ENCODE measurements at places on chromosomes 4 and X.

DNA sequence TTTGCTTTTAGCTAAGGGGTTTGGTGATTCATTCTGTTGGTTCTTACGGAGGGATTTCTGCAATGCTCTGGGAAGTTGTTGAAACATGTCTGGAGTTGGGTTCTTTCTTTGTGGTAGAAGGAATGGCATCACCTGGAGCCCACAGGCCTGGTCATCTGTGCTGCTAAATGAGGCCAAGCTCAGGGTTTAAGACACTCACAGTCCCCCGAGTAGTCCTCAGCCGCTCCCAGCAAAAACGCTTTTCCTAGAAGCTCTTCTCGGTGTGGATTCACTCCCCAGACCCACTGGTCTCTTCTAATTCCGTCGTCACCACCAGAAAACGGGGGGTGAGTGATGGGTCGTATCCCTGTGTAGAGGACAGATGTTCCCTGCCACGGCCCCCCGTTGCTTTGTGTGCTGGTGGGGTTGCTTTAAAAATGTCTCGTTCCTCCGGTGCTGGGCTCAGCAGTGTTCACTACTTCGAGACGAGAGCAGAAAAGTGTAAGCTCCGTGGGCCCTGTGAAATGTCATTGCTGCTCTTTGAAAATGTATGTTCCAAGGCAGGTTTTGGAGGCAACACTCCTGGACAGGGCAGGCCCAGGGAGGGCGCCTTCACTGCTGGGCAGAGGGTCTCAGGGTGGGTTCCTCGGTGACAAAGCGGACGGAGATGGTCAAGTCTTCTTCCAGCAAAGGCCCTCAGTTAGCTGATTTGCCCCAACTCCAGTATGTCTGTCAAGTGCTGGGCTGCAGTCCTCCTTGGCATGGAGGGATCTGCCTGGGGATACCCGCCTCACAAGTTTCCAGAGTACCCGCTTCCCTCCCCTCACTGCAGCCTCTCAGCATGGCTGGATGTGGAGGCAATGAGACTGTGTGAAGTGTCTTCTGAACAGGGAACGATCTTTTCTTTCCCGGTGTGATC is 37.3 kb downstream of the PSAPL1 start:
- DNase-seq: no peak

GRCh38 chr4:52408471-52408870 is 250.6 kb downstream of the USP46 start:
- no peak for DNase-seq

DNA sequence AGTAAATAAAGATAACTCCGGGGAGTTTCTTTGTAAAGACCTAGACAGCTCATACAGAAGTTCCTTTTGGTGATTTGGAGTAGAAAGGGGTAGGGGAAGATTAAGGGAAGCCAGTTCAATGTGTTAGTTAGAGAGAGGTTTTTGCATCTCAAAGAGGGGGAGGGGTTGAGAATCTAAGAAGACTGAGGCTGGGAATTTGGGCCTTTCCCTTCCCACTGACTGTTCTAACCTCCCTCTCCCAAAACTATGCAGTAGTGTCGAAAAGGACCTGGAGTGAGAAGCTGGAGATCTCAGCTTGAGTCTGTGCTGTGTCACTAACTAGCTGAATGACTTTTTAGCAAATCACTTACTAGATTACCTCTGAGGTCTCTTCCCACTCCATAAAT is 55.7 kb upstream of the CCDC160 start:
- no peak for DNase-seq

- no peak for DNase-seq
Observed at GRCh38 chr4:82429728-82430192, 502 bp downstream of the HNRNPDL start.

- no peak for DNase-seq
Observed at GRCh38 chrX:133608406-133608805, 193.1 kb upstream of the GPC4 start.

DNA sequence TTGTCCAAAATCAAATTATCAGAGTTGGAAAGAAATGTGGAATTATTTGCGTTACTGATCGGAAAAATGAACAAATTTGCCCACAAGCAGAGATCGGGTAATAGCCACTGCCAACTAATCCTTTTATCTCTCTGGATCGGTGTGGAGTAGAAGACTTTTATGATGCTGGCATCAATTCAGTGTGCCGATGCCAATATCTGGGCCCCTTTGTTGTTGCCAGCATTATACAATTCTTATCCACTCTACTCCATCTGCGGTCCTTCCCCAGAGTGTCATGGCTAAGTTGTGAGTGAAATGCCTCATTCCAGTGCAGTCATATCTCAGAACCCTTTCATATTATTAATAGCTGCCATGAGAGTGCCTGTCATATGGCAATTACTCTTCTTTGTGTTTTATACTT is 660.2 kb downstream of the ADGRL3 start:
- DNase-seq: no peak

DNA sequence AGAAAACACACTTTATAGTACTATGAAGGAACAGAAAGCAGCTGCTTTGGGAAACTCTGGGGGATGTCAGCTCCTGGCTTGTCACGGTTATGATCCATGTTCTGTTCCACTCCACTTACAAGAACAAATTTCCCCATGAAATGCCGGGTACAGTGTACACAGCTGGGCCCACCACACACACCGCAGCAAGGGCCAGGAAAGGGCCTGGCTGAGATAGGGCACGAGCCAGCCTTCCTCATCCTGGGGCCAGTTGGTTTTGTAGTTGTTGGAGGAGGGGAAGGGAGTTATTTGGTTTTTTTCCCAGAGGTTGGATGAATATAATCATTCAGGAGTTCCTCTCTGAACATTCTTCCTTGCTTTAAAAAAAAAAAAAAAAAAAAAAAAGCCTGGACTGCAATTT is 56.8 kb downstream of the SEPSECS start:
- no peak for DNase-seq

DNA sequence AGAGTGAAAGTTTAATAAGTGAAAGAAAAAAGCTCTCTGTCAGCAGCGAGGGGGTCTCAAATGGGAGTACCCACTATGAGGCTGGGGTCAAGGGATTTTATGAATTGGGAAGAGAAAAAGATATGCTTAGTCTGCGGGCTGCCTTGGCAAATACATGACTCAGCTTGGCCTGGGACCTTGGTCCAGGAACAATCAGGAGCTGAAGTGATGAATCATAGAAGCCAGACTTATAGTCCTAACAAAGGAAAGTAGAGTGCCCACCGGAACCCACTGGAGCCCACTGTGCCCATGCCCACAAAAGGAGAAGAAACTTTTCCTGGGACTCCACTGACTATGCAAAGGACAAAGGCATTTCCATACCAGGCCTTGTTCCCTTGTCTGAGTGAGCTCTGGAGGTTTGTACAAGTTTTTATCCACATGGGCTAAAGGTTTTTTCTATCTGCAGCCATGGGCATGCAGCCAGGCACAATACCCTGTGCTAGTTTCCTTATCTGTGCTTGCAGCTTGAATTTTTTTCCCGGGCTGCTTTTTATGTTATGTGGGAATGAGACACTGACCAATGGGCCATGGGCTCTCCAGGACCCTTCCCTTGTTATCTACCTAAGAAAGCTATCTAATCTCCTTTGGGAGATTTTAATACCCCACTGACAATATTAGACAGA is 201.7 kb downstream of the FAM133A start:
- no peak for DNase-seq

DNA sequence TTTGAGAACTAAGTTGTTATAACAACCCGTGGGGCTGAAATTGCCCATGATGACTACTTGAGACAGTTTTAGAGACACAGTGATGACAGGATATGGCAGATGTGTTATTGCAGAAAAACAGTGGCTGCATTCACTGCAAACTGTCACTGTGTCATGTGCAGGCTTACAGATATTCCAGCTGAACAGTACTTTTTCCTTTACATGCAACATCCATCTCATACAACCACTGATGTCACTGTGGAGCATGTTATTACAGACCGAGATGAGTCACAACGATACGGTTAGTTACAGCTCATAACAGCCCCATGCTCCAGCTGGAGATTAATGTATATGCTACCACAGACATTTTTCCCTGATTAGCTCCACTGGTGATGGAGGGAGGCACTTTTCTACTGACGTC is 207.4 kb downstream of the TMA16 start:
- no peak for DNase-seq

- DNase-seq: no peak
Observed at GRCh38 chr4:138235419-138235952, 6.7 kb downstream of the SLC7A11 start.

GRCh38 chr4:27005501-27005900 is 144.9 kb downstream of the STIM2 start:
- no peak for DNase-seq

DNA sequence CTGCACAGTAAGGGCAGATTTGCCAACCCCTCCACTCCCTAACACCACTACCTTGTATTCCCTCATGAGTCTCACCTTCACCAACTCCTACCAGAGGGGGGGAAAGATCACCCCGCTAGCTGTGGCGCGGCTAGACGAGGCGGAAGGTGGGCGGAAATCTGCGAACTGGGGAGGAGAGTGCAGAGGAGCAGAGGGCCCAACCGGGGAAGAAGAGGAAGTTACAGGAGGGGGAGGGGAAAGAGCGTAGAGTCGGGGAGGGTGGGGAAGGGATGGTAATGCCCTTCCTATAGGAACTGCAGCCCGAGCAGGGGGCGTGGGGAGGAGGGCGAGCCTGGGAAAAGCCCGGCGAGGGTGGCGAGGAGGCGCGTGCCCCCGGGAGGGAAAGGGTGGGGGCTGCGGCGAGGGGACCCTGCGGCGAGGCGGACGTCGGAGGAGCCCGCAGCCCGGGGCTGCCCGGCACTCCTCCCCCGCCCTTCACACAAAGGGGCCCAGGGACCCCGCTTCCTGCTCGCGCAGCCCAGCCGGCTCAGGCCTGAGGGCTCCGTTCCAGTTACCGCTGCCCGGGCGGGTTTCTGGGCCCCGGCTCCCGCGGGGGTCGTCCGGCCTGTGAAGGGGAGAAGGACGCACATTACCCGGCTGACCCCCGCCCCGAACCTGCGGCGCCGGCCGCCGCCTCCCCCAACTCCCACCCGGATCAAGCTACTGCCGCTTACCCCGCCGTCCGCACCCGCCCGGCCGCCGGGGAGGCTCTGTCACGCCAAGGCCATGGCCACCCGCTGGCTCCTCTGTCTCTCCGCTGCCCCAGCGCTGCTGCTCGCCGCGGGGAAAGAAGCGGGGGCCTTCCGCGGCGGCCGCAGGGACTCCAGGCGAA is 1.8 kb downstream of the RAP2C start:
- DNase-seq: peak; percentile 70

GRCh38 chrX:109914114-109914849 is 88.6 kb upstream of the TMEM164 start:
- DNase-seq: no peak

GRCh38 chr4:15855804-15856475 is 77.8 kb downstream of the CD38 start:
- DNase-seq: no peak

GRCh38 chr4:168646001-168646768 is 149.3 kb downstream of the PALLD start:
- no peak for DNase-seq

DNA sequence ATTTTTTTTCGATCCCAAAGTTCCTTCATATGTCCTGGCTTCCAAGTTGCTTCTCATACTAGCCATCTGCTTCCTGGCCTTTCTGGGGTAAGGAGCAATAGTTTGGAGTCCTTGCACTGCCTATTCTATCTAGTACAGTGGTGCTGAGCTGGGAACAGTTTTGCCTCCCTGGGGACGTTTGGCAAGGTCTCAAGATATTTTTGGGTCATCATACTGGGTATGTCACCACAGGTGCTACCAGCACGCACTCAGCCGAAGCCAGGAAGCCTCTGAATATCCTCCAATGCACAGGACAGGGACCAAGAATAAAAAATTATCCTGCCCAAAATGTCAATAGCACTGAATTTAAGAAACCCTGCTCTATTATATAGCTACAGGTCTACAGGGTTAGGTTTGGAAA is 35.4 kb upstream of the TMSB15B start:
- no peak for DNase-seq

GRCh38 chr4:8189551-8190466 is 9.3 kb upstream of the SH3TC1 start:
- no peak for DNase-seq

DNA sequence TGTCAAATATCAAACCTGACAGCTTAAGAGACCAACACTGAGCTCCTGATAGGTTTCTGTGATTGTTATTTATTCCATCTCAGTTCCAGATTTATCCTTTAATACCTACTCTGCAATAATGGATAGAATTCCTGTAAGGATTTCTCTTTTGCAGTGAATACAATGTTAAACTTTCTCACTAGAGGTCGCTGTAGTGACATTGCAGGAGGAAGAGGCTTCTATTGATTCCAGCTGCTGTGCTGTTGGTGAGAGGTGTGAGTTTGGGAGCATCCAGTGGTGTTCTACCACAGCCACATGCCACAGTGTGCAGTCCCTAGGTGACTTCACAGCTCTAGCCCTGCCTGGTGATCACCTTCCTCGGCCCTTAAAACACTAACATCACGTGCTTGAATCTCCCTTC is 34.6 kb upstream of the DCAF8L2 start:
- DNase-seq: no peak

- no peak for DNase-seq
Observed at GRCh38 chr4:76634220-76634619, 199.2 kb downstream of the SHROOM3 start.

GRCh38 chr4:105650190-105650589 is 58.3 kb downstream of the INTS12 start:
- DNase-seq: no peak

- DNase-seq: no peak
Observed at GRCh38 chr4:180057299-180057721, 2185.9 kb upstream of the TENM3 start.

- DNase-seq: no peak
Observed at GRCh38 chrX:11899091-11899490, 141.1 kb downstream of the MSL3 start.

GRCh38 chrX:78321809-78322208 is 5.6 kb downstream of the CYSLTR1 start:
- DNase-seq: peak; percentile 28

- peak; percentile 81 for DNase-seq
Observed at GRCh38 chr4:48906206-48907173, at the start of gene OCIAD2. Gene OCIAD2 (minus strand): TSS chr4:48906774. CDS start chr4:48904549, 2,225 bp downstream.

- DNase-seq: no peak
Observed at GRCh38 chr4:61225656-61226055, 25.5 kb downstream of the ADGRL3 start.

GRCh38 chr4:10605746-10606482 is 78.7 kb downstream of the CLNK start:
- no peak for DNase-seq

DNA sequence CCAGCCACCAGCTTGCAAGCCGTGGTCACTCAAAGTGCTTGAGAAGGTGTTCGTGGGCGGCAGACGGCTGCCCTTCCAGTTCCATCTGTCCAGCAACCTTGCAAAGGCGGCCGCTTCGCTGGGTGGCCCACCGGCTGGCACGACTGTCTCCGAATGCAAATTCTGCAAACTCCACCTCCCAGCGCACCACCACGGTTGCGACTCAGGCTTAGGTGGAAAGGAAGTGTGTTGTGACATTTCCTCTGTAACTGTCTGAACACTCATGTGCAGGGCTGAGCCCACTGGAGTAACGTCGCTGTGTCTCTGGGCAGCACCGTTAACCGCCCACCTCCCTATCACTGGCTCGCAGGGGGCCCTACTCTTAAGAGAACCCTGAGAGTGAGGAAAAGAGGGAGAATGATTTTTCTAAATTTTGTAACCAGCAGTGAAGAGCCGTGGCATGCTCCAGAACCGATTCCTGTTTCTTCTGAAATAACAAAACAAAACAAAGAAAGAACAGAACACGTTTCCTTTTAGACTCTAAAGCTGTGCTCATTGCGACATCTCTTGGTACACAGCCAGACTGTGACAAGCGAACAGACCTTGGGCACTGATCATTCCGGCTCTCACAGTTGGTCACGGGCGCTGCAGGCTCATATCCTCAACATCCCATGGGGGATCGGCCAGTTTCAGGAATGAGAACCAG is at the start of gene P2RY8:
TSS of gene P2RY8 (minus strand) at position 155 of the 685 bp plus-strand sequence. CDS start 70,627 bp downstream, outside the sequence.
- peak; percentile 74 for DNase-seq

- DNase-seq: no peak
Observed at GRCh38 chr4:3605491-3605890, 73.3 kb upstream of the LRPAP1 start.

- DNase-seq: no peak
Observed at GRCh38 chr4:152708796-152709195, 29.0 kb upstream of the TMEM154 start.
